ENCODE measurements at places on chromosomes 5 and 9.

DNA sequence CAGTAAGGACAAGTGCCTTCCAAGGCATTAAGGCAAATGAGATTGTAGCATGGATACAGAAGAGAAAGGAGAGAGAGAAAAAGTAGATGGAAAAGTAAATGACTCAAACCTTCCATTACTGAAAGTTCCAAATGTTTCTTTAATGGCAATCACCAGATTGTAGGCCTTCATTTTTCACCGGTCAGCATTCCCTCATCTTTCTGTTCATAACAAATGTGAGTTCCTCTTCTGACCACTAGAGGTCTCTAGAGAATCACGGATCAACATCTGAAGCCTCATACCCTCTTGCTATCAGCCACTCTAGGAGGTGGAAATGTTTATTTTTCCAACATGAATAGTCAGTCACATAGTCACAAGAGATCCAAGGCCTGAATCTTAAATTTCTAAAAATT lies 73.6 kb upstream of the RPS23 start:
- DNase-seq = peak; percentile 52

DNA sequence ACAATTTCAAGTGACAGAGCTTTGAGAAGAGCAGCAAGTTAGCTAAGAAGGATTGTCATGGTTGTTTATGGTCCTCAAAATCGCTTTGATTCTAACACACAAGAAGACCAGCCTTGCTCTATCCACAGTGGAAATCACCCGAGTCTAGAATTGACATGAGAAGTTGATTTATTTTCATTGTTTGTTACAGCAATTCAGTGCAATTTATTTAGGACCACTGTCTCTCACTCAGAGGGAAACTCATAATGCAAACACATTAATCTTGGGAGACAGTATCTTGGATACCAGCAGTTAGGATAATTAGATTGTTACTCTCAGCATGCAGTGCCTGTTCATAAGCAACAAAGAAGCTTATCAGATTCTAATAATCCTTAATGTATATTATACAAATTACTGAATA lies 498.9 kb downstream of the NTRK2 start:
- no peak for DNase-seq

GRCh38 chr9:104746285-104746684 lies 1.2 kb upstream of the NIPSNAP3A start:
- DNase-seq = no peak

DNA sequence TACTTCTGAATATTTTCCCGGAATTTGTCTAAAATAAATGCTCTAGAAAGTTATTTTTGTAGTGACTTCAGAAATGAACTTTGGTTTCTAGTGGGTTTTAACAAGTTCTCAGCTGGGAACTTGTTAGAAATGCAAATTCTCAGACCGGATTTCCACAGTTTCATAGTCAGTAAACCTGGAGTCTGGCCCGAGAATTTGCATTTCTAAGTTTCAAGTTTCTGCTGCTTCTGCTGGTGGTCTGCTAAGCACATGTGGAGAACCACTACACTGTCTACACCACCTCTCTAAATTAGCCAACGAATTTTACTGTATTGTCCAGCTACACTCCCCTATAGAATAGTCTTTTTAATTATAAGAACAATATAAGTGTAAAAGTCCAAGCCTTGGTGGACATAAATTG lies 208.0 kb downstream of the CHSY3 start:
- DNase-seq = no peak

DNA sequence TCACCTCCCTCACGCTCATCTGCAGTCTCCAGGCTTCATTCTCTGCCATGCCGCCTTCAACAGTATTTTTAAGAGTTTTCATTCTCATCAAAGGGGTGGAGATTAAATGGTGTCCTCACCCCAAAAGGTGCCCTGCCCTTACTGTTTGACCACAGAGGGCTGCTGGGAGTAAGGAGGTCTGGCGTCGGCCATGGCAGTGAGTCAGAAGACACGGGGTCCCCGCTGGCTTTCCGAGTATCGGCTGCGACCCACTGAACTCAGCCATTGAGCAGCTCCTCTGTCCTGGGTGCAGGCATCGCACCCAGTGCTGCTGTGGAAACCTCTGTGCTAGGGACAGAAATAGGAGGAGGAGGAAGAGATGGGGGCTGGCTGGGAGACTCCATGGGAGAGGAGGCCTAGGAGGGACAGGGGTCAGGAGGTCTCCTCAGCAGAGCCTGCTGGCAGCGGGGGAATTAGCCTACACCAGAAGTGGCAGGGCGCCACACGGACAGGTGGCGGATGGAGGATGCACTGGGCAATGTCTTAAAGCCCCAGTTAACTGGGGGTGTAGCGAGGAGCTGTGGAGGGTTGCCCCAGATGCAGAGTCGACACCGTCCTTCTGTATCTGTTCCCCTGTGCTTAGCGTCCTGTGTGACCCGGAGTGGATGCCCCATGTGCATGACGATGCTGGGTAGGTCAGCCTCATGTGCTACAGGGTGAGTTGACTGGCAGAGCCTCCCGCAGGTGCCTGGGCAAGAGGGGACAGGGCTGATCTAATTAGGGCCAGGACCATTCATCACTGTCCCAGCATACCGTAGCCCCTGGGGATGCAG lies 15.4 kb upstream of the PLEKHG4B start:
- no peak for DNase-seq

DNA sequence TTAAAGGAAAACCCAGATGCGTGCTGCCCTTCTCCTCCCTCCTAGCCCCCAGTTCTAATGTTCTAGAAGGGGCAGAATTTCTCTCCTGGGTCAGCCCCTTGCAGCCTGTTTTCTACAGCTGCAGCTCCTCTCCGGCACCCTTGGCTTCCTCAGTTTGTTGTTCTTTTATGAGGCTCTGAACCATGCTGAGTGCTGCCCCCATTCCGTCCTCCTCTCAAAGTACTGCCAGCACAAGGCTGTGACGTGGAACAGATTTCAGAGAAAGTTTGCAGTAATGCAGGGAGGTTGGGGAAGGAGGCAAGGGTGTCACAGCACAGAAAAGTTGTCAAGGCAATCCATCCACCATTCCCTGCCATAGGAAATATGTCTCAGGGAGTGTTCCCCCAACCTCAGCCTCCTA lies 63.3 kb downstream of the RGS3 start:
- DNase-seq = no peak

- no peak for DNase-seq
These were observed 301.7 kb downstream of the MRPS30 start for GRCh38 chr5:45110399-45110798.

DNA sequence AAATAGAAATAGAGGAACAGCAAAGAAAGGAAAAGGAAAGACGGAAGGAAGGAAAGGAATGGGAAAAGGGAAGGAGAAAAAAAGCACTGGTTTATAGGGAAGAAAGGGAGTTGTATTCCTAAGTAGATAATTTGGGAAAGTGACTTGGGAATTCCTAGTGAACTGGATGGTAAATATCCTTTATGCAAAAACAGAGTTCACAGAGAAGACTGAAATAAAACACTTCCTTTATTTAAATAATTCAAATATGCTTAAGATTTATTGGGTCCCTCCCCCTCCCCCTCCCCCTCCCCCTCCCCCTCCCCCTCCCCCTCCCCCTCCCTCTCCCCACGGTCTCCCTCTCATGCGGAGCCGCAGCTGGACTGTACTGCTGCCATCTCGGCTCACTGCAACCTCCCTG lies 69.4 kb downstream of the PJA2 start:
- no peak for DNase-seq

- DNase-seq = no peak
These were observed 87.8 kb downstream of the RXRA start for GRCh38 chr9:134413890-134414623.

- DNase-seq = no peak
These were observed 155.7 kb downstream of the ACER2 start for GRCh38 chr9:19564396-19565061.

DNA sequence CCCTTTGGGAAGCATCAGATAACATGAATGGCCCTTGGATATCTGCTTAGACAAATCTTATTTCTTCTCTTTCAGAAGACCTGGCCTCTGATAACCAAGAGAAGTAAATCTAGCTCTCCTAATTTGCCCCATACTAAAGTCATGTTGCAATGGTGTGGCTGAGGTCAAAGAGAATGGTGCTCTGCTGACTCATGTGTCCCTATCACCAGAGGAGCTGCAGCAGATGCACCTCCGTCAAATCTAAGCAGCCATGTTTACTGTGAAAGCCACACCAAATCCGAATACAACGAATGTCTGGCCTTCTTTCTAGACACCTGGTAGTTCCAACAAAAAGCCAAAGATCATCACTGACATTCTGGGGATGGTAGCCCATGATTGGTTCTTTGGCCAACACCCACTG lies 23.2 kb downstream of the RETREG1 start:
- no peak for DNase-seq

GRCh38 chr5:39080597-39081204 lies 6.5 kb upstream of the RICTOR start:
- DNase-seq = no peak

DNA sequence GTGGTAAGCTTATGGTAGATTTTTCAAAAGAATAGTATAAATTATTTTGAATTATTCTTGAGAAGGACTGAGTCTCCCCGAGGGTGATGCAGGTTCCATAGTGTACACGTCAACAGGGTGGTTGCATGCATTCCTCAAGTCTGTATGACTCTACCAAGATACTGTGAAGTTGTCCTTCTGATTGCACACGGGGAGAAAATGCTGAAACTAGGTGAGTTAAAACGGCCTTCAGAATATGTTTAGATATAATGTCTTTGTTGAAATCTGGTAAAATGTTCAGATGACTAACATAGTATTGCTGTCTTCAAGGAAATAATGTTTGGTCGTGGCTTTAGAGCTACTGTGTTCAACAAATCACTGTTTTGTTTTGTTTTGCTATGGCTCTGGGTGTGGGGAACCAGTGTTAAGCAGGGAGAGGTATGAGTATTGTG lies 22.4 kb upstream of the TNFAIP8 start:
- DNase-seq = no peak

DNA sequence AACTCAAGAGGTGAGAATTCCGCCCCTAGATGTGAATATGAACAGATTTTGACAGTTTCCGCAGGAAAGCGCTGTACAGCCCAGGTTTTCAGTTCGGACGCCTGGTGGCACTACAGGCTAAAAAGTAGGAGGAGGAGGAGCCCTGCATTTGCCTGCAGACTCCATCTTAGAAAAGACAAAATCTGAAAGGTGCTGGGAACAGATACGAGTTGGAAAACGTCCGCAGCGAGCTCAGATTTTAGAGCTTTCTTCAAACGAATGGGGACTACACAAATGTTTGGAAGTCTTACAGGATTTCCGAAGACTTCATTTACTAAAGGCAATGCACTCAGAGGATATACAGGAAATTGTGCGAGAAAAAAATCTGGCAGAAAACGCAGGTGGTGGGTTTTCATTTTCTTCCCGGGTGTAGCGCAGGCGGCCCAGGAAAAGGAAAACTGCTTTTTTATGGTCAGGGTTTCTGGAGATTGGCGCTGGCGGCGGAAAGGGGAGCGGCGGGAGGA lies 9.9 kb upstream of the PCDHB2 start:
- DNase-seq = peak; percentile 53

DNA sequence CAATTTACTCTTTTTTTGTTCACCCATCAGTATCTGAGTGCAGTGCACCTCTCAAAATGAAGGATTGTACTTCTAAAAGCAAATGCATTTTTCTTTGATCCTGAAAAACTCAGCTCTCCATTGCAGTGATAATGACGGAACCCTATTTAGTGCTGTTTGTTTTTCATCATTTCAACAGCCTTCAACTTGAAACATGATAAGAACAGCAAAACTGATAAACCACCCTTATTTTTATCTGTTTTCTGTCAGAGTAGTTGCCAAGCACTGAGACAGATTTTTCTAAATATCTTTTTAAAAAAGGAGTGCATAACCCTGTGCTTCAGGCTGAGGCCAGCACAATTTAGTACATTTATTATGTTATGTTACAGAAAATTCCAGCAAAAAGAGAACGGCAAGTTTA lies 549.8 kb upstream of the DMAC1 start:
- DNase-seq = no peak

GRCh38 chr9:8486095-8486494 lies 686.5 kb upstream of the DMAC1 start:
- no peak for DNase-seq

DNA sequence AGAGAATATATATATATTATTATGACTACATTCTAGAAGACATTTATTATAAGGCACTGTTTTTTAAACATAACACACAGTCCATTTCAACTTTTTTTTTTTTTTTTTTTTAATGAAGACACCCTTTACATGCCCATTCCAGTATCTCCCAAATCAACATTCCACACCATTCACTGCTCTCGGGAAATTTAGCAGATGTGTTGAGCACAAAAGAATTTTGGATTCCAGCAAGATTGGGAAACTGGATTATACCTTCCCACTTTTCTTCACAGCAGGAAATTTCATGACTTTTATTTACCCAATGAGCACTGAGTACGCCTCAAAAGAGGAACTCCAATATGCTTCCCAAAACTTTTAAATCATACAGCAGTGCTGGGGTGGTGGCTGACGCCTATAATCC lies 333.6 kb upstream of the DAB2 start:
- no peak for DNase-seq

DNA sequence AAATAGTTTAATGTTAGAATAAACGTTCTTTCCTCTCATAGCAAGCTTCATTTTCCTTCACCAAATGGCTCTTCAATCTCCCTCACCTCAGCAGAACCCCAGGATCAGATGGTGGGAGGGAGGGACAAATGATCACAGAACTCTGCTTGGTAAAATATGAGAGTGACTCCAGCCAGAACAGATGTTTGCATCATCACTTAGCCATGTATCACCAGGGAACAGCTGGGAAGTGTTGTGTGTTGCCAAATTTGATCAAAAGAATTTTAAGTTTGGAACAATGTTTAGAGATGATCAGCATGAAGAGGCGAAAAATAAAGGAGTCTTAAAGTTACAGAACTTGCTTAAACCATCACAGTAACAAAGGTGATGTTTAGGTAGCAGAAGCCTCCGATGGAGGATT lies 115.7 kb downstream of the FRMD3 start:
- no peak for DNase-seq

DNA sequence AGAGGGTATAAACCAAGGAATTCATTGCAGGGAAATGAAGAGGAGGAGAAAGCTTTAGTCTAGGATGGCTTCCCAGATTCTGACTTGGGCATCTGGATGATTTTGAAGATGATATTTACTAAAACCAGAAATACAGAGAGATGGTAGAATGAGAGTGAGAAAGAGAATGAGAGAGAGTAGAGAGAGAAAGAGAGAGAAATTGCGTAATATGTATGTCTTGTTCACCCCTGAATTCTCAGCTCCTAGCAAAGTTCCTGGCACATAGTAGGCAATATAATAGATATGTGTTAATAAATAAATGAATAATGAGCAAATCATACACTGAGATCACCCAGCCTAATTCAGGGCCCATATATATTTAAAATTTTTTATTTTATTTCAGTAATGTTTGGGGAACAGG lies 1089.5 kb upstream of the DMAC1 start:
- DNase-seq = no peak

GRCh38 chr9:78821126-78821822 lies 524.3 kb downstream of the PSAT1 start:
- DNase-seq = no peak

GRCh38 chr9:17905781-17906175 lies 326.9 kb downstream of the SH3GL2 start:
- no peak for DNase-seq

- no peak for DNase-seq
These were observed 36.9 kb downstream of the ADAMTS19 start for GRCh38 chr5:129496864-129497595.

DNA sequence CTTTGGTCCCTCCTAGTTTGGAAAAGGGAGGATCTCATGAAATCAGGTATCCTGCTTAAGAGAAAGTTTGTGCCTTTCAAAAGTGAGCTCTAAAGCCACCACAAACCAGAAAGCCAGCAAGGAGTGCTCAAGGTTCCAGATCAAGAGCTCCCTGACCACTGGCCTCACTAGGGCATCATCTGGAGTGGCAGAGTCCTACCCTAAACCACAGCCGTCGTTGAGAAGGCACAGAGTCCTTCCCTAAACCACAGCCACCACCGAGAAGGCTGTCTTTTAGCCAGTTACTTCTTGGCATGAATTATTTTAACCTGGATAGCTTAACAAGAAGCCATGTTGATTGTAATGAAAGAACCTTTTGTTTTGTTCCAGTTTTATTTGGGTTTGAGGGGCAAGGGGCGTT lies 102.9 kb downstream of the FRMD3 start:
- DNase-seq = no peak

Data from Panc1 (cell line).